ENCODE measurements at places on chromosomes 13 and 19.

GRCh38 chr19:58277748-58278540, 811 bp upstream of the ZNF8 start:
- no peak for DNase-seq

- no peak for DNase-seq
These were observed 1016.2 kb upstream of the PCDH20 start for GRCh38 chr13:62431852-62432251.

GRCh38 chr19:49347835-49348234, 12.6 kb downstream of the CD37 start:
- no peak for DNase-seq

- DNase-seq, result peak; percentile 83
These were observed 2.4 kb upstream of the NTN5 start for GRCh38 chr19:48674921-48675824.

GRCh38 chr13:31261241-31261640, 61.5 kb downstream of the B3GLCT start:
- DNase-seq, result no peak

DNA sequence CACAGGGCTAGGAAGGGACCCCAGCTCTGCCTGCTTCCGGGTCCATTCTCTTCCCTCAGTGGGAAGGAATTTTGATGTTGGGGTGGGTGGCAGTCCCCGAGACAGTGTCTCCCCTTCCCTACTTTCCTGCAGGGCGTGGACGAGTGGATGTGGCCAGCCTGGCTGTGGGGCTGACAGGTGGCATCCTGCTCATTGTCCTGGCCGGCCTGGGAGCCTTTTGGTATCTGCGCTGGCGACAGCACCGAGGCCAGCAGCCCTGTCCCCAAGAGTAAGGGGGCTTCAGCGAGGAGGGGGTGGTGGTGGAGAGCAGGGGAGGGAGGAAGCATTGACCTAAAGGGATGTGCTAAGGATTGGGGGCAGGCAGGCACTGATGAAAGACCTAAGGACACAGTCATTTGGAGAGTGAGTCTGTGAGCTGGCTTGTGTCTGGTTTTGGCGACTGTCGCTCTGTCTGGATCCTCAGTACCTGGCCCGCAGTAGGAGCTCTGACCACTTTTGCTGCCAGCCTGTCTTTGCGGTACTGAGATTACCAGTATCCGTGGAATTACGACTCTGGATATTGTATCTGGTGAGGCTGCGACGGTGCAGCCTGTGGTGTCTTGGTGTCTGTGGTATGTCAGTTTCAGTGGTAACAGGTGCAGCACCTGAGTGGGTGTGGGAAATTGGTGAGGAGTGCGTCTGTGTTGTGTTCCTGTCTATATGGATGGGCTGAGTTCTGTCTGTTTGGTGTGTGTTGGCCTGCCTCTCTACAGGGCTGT, 2.4 kb upstream of the PRR12 start:
- DNase-seq, result no peak

- no peak for DNase-seq
These were observed 176.0 kb downstream of the FGF14 start for GRCh38 chr13:102225892-102226291.

Data from activated CD8-positive, alpha-beta memory T cell treated with anti-CD3 and anti-CD28 coated beads, Interleukin-2, amount 10 ng/mL, durations not matched to agents 7 days and 5 days (primary cell).